Endothelial cell of umbilical vein (primary cell): ENCODE measurements at places on chromosomes 6 and 20. TPM values are rescaled to one million over a fixed set of nuclear protein-coding genes. Genes with fewer than 3 reads are reported as not detected.

DNA sequence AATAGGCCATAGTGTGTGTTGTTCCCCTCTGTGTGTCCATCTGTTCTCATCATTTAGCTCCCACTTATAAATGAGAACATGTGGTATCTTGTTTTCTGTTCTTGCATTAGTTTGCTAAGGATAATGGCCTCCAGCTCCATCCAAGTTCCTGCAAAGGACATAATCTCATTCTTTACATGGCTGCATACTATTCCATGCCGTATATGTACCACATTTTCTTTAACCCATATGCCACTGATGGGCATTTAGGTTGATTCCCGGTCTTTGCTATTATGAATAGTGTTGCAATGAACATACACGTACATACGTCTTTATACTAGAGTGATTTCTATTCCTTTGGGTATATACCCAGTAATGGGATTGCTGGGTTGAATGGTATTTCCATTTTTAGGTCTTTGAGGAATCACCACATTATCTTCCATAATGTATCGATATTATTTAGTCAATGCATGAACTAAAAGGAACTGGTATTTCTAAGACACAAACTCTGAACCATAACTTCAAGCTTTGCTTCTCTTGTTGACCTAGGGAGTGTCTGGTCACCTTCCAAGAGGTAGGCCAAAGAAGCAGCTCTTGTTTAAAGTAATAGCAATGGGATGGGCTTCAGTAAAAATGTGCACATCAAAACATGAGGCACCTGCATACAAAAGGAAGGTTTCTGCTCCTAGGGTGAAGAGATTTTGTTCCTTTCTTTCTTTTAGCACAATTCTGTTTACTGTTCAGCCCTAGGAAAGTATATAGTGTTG lies 343.0 kb upstream of the ARID1B start:
- DNase-seq: no peak

GRCh38 chr6:18585032-18585573 lies 198.0 kb downstream of the RNF144B start:
- DNase-seq: peak; percentile 79

DNA sequence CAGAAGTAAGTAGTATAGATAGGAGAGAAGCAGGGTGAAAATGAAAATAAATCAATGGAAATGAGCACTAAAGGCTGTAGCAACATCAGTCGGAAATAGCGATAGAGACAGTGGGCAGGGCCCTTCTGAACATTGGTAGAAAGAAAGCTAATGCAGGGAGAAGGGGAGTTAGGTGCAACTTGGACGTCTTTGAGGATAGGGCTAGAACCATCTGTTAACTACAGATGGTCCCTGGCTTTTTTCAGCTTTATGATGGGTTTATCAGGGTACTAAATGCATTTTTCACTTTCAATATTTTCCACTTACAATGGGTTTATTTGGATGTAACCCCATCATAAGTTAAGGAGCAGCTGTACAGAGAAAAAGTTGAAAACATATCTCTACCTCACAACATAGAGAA lies 72.8 kb upstream of the CNR1 start:
- no peak for DNase-seq

GRCh38 chr20:49612127-49612738 lies 44.3 kb upstream of the PTGIS start:
- no peak for DNase-seq

Gene SLC22A16
- total RNA-seq: not detected in 2 replicates

- no peak for DNase-seq
These were observed 82.7 kb downstream of the SAMD3 start for GRCh38 chr6:130140084-130140483.

GRCh38 chr20:53676519-53676822 lies 82.8 kb upstream of the ZNF217 start:
- no peak for DNase-seq

DNA sequence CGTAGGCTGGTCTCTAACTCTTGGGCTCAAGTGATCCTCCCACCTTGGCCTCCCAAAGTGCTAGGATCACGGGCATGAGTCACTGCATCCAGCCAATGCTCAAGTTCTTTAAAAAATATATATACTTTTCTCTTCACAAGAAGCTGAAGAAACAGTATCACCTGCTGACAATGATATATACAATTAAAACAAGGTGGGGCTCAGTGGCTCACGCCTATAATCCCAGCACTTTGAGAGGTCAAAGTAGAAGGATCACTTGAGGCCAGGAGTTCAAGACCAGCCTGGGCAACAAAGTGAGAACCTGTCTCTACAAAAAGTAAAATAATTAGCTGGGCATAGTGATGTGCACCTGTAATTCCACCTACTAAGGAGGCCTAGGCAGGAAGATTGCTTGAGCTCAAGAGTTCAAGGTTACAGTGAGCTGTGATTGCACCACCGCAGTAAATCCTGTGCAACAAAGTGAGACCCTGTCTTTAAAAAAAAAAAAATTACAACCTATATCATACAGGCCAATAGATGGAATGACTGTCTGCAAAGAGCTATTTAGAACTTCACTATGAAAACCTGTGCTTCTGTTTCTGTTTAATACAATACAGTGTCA lies 36.4 kb downstream of the MBOAT1 start:
- DNase-seq: no peak

Gene CRISP3
- total RNA-seq: not detected in 2 replicates

Gene HUS1B
- 1.2 and 1.8 TPM in 2 replicates for total RNA-seq

GRCh38 chr6:161169035-161169434 lies 104.8 kb downstream of the AGPAT4 start:
- DNase-seq: no peak

DNA sequence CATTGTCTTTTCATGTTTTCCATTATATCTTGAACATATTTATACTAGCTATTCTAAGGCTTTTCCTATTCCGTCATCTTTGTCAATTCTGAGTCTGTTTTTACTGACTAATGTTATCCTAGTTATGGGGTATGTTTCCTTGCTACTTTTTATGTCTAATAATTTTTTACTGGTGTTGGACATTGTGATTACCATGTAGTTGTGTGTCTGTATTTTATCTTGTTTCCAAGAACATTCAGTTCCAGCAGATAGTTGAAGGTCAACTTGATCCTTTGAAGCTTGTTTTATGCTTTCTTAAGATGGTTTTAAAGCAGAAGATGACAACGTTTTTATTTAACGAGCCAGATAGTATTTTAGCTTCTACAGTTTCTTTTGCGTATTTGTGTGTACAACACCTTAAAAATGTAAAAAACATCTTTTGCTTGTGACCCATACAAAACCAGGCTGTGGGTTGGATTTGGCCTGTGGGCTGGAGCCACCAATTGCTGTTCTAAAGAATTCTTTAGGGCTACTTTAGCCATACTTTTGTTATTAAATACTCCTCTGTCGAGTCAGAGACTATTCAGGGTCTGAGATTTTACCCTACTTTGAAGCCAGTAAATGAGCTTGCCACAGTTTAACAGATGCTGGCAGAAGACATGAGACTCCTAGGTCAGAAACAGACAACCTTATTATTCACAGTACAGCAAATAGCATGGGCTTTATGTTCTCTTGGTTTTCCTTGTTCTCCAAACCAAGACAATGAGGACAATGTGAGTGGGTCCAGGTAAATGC lies 38.7 kb upstream of the REV3L start:
- DNase-seq: no peak

Gene SIRPB1
- 6.5 and 9.5 TPM in 2 replicates for total RNA-seq

- no peak for DNase-seq
These were observed 20.7 kb downstream of the TENT5A start for GRCh38 chr6:81731814-81732213.

DNA sequence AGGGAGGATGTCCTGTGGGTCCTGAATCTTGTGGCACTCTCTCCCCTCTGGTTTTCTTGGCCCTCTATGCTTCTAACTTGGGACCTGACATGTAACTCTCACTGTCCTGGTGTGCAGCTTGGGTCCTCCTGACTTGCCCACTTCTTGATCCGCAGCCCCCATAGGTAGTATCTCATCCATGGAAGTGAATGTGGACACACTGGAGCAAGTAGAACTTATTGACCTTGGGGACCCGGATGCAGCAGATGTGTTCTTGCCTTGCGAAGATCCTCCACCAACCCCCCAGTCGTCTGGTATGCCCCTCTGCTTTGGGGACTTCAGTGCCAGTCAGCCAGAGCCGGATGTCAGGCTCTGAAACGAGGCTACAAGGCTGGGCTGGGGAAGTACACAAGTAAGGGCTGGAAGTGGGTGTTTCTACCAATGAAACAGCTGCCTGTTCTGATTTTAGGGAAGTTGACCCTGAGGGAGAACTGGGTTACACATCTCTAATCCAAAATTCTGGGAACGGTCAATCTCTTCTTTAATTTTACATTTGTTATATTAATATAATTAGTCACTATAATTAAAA lies 641 bp downstream of the DBNDD2 start:
- DNase-seq: no peak

Gene RHAG
- not detected in 2 replicates for total RNA-seq

Gene RAB5IF
- 109 and 113 TPM in 2 replicates for total RNA-seq

Gene APOM
- total RNA-seq: 0.97 TPM in 1 of 2 replicates, not detected in the other

Gene ETV7
- 0.21 and 0.58 TPM in 2 replicates for total RNA-seq

GRCh38 chr20:47583551-47583950 lies 81.9 kb downstream of the NCOA3 start:
- DNase-seq: no peak

Gene LRRC73
- total RNA-seq: 0.25 and 0.58 TPM in 2 replicates

- DNase-seq: no peak
These were observed 217.0 kb upstream of the CCN2 start for GRCh38 chr6:132167929-132168892.

GRCh38 chr6:112770308-112770707 lies 423.2 kb downstream of the RFPL4B start:
- no peak for DNase-seq
